ENCODE measurements at places on chromosomes 16 and 17.

GRCh38 chr17:17568772-17569195 is 22.7 kb downstream of the PEMT start:
- no peaks in the 10 kb centered on the region for H3K36me3 ChIP-seq
- H3K27ac ChIP-seq, result no peak overlapping the region
- H3K4me1 ChIP-seq, result peaks cover 23% of the 10 kb centered on the region

GRCh38 chr17:4426499-4427208 is 7.1 kb upstream of the SPNS3 start:
- no peak overlapping the region for H3K4me3 ChIP-seq
- H3K27ac ChIP-seq, result no peak overlapping the region
- H3K36me3 ChIP-seq, result no peaks in the 10 kb centered on the region
- H3K4me1 ChIP-seq, result no peaks in the 10 kb centered on the region

GRCh38 chr16:78990309-78990701 is 610.2 kb downstream of the MAF start:
- no peak overlapping the region for H3K4me3 ChIP-seq
- H3K4me1 ChIP-seq, result no peaks in the 10 kb centered on the region
- H3K36me3 ChIP-seq, result no peaks in the 10 kb centered on the region
- no peak for DNase-seq

DNA sequence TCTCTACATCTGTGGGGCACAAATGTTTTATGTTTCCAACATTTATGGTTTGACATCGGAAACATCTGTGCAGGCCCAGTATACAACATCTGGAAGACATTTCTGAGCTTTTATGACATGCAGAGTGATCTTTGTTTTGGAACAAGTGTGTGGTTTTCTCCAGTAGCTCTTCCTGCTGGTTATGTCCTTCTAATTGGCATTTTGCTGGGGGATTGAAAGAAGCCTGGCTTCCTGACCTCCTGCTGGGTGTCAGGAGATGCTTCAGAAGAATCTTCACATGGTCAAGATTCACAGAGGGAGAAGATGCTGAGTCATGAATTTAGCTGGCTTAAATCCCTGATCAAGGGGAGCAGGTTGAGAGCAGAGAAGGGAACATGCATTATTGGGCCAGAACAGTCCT is 279.5 kb upstream of the MYOCD start:
- no peak for DNase-seq
- no peak overlapping the region for H3K27ac ChIP-seq
- no peaks in the 10 kb centered on the region for H3K27me3 ChIP-seq

GRCh38 chr17:49496183-49496866 is 1.2 kb downstream of the NGFR start:
- H3K27ac ChIP-seq, result no peak overlapping the region
- peaks cover 51% of the 10 kb centered on the region for H3K27me3 ChIP-seq
- peaks cover 37% of the 10 kb centered on the region for H3K4me1 ChIP-seq

DNA sequence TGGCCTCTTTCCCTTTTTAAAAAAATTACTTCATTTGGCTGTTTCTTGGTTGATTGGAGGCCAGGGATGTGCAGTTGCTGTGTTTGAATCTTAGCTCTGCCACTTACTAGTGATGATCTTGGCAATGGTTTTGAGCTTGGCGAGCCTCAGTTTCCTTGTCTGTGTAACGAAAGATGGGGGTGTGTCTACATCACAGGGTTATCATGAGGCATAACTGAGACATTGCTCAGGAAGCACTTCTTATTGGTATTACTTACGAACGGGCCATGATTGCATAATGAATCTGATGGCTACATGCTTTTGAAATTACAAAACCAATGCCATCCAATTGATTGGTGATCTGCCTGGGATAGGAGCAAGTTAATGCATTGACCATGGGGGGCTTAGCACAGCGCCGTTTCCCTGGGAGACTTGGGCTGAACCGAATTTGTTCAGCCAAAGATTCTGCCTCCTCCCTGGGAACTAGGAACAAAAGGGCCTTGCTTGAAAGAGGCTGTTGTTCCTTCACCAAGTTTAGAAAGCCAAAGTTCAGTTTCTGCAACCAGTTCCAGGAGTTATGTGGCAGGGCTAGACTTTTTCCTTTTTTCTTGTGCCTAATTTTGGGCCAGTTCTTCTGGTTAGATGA is 21.9 kb downstream of the CMIP start:
- H3K4me3 ChIP-seq, result no peak overlapping the region
- no peak for DNase-seq
- no peaks in the 10 kb centered on the region for H3K27me3 ChIP-seq
- no peak overlapping the region for H3K27ac ChIP-seq
- no peaks in the 10 kb centered on the region for H3K36me3 ChIP-seq
